Right atrium auricular region (tissue), 2 donors: ENCODE measurements at places on chromosomes 4 and X. TPM values are rescaled to one million over a fixed set of nuclear protein-coding genes. Genes with fewer than 3 reads are reported as not detected.

The SHROOM4 gene
- 13.6 TPM for total RNA-seq

The H2BW2 gene
- total RNA-seq: not detected

The LDB2 gene
- 64.4 TPM for total RNA-seq

The RBM46 gene
- not detected for total RNA-seq

The TEX11 gene
- not detected for total RNA-seq

GRCh38 chr4:142566777-142567176 lies 279.3 kb downstream of the INPP4B start:
- no peak for DNase-seq
- H3K27ac ChIP-seq: no peak overlapping the region
- no peaks in the 10 kb centered on the region for H3K36me3 ChIP-seq
- H3K27me3 ChIP-seq: no peaks in the 10 kb centered on the region

DNA sequence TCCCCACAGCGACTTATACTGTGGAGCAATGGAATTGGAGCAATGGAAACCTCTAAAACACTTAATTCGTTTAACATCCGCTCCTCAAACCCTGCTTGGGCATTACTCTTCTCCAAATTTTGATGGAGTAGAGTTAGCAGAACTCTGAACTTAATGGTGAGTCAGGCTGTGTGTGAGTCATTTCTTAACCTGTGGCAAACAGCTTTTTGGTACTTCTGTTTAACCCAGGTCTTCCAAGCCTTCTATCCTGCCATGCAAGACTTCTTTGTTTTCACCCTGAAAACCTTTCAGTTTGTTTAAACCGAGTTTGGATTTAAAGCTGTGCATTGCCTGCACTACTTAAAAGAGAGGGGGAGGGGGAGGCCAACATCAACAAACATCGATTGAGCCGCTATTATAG lies 3.6 kb upstream of the AMOT start:
- no peak overlapping the region for H3K4me3 ChIP-seq
- H3K36me3 ChIP-seq: no peaks in the 10 kb centered on the region
- H3K27ac ChIP-seq: no peak overlapping the region
- no peaks in the 10 kb centered on the region for H3K27me3 ChIP-seq

DNA sequence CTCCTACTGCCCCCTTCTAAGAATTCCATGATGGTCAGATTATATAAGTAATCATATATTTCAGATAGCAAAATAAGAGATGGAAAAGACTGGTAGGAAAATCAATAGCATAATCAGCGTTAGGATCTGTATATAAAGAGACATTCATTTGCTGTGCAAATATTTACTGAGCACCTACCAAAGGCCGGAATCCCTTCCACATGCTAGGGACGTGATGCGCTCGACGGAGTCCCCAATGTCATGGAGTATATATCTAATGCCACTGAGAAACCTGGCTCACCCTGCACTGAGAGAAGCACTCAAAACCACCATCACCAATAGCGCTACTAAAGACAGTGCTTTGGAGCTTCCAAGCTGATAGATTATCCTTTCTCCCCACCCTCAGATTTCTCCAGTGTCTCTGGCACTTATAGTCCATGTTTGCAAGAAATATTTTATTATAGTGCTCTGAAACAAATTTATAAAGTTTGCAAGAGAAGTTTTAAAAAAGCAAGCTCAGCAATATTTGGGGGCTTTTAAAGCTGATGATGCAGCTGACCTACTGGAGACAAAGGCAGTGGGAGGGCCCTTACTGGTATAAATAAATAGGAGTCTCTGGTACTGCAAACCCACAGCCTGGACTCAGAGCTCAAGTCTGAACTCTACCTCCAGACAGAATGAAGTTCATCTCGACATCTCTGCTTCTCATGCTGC lies at the start of gene CXCL13:
Gene CXCL13, plus strand, starts transcription at position 611 of the 693 bp plus-strand sequence. Its CDS starts 46 bp downstream, at position 657.
- H3K27me3 ChIP-seq: no peaks in the 10 kb centered on the region
- DNase-seq: no peak
- no peak within 1 kb of the TSS for H3K4me3 ChIP-seq
- H3K27ac ChIP-seq: no peak within 1 kb of the TSS
- no peaks in the 10 kb centered on the region for H3K36me3 ChIP-seq

- H3K4me3 ChIP-seq: no peak overlapping the region
- no peaks in the 10 kb centered on the region for H3K36me3 ChIP-seq
- DNase-seq: no peak
- no peaks in the 10 kb centered on the region for H3K4me1 ChIP-seq
- no peak overlapping the region for H3K27ac ChIP-seq
Measured at GRCh38 chr4:111635646-111636045, 509.6 kb upstream of the FAM241A start.

DNA sequence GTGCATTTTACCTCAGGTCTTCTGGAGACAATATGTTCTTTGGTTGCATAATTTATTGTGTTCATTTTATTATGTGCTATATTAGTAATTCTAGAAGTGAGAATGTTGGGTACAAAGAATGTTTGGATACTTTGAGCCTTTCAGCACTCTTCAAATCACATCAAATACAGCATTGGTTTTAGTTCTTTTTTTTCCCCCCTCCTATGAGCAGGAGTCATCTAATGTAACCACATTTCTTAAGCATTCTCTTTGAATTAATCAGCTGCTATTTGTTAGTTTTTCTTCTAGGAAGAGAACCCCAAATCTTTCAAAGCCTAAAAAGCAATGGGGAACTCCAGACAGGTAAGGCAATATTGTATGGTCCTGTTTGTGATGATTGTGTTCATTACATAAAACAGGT lies 46.7 kb downstream of the ARL9 start:
- H3K4me1 ChIP-seq: no peaks in the 10 kb centered on the region
- no peak overlapping the region for H3K4me3 ChIP-seq
- no peak overlapping the region for H3K27ac ChIP-seq
- DNase-seq: no peak

DNA sequence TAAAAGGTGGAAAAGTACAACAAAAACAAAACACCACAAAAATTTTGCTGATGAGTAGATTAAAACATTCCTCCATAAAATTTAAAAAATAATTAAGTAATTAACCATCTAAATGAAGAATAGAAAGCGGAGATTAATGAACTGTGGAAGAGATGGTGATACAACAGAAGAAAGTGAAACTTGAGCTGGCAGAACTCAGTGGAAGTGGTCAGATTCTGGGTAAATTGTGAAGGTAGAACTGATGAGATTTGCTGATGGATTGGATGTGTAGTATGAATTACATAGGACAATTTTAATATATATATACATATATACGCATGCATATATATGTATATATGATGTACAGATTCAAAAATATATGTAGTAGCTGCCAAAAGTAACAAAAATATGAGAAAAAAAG lies 73.9 kb downstream of the AMOT start:
- no peak for DNase-seq
- no peaks in the 10 kb centered on the region for H3K4me1 ChIP-seq
- no peak overlapping the region for H3K4me3 ChIP-seq
- no peak overlapping the region for H3K27ac ChIP-seq

GRCh38 chr4:118281611-118282442 lies 71.0 kb downstream of the PRSS12 start:
- no peaks in the 10 kb centered on the region for H3K4me1 ChIP-seq
- H3K27me3 ChIP-seq: no peaks in the 10 kb centered on the region
- H3K4me3 ChIP-seq: no peak overlapping the region
- H3K36me3 ChIP-seq: no peaks in the 10 kb centered on the region
- no peak for DNase-seq

- no peaks in the 10 kb centered on the region for H3K4me1 ChIP-seq
- no peak for DNase-seq
- no peaks in the 10 kb centered on the region for H3K27me3 ChIP-seq
- H3K4me3 ChIP-seq: no peak overlapping the region
- H3K36me3 ChIP-seq: no peaks in the 10 kb centered on the region
Measured at GRCh38 chrX:87728459-87728858, 210.9 kb downstream of the KLHL4 start.

GRCh38 chr4:139337612-139338011 lies 35.3 kb upstream of the NDUFC1 start:
- H3K4me1 ChIP-seq: no peaks in the 10 kb centered on the region
- peaks cover 21% of the 10 kb centered on the region for H3K36me3 ChIP-seq
- H3K27ac ChIP-seq: no peak overlapping the region
- no peak overlapping the region for H3K4me3 ChIP-seq
